ENCODE measurements at places on chromosomes 7 and 10.

DNA sequence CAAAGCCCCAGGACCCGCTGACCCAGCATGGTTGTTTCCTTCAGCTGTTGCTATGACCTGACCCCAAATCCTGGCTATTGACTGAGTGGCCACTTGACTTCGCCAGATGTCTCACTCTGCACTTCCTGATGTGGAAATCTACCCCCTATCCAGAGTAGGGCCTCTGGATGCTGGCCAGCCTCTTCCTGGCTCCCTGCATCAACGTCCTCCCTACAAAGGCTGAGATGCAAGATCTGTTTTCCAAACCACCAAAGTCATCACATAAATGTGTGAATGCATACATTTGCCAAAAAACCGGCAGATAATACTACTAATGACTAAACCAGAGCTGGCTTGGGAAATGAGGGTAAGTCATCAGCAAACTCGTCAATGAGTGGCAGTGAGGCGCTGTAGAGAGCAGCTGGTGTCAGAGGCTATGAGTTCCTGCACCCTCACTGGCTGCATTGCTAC lies 70.4 kb downstream of the PYROXD2 start:
- DNase-seq = no peak
- peaks cover 3% of the 10 kb centered on the region for H3K27me3 ChIP-seq
- H3K27ac ChIP-seq = no peak overlapping the region

DNA sequence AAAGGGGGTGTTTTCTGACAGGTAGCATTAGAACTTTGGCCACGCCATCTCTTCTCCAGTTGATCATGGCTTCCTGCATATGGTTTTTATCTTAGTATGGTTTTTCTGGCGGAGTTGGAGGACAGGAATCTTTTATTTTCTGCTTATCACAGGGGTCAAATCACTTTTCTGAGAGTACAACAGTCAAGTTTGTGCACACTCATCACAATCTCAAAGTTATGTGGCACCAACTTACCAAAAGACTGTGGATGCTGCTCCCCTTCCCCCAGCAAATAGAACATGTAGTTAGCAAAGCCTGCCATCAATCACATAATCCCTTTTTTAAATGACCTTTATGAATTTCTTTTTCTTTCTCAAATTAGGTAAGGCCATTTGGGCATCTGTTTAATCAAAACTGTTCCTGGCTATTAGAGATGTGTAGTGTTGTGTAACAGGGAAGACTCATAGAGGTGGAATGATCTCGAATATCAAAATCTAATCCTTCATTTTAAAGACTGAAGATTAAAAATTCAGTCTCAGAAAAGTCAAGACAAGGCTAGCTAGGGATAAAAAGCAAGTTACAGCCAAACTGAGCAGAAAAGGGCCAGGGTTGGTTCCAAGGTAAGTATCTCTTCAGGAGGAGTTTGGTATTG lies 3.8 kb upstream of the CH25H start:
- H3K36me3 ChIP-seq = no peaks in the 10 kb centered on the region
- no peak overlapping the region for H3K4me3 ChIP-seq
- H3K27me3 ChIP-seq = peaks cover 4% of the 10 kb centered on the region
- peaks cover 40% of the 10 kb centered on the region for H3K4me1 ChIP-seq

DNA sequence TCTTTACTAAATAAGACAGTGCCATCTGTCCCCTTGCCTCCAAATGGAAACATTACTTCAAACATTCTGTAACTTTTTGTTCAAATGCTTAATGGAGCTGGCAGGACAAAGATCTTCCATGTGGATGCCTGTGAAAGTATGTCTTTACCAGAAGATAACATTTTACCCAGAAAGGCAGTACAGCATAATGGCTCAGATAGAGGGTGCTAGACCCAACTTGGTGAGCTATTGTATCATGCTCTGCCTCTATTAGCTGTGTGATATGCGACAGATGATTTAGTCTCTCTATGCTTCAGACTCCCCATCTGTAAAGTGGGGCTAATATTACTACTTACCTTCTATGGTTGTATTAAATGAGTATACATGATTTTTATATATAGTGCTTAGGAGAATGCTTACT lies 8.8 kb upstream of the SMKR1 start:
- no peak overlapping the region for H3K4me3 ChIP-seq
- H3K4me1 ChIP-seq = peaks cover 7% of the 10 kb centered on the region
- peak overlapping the region; percentile 54 for H3K27ac ChIP-seq

GRCh38 chr10:60048091-60048501 lies 141.7 kb upstream of the CCDC6 start:
- no peak overlapping the region for H3K4me3 ChIP-seq
- H3K4me1 ChIP-seq = peaks cover 3% of the 10 kb centered on the region
- no peaks in the 10 kb centered on the region for H3K36me3 ChIP-seq
- H3K27me3 ChIP-seq = no peaks in the 10 kb centered on the region
- peak; percentile 14 for DNase-seq

- H3K4me1 ChIP-seq = no peaks in the 10 kb centered on the region
- H3K27ac ChIP-seq = no peak overlapping the region
- no peak overlapping the region for H3K4me3 ChIP-seq
- no peaks in the 10 kb centered on the region for H3K36me3 ChIP-seq
Measured at GRCh38 chr10:121282264-121282663, 316.0 kb downstream of the FGFR2 start.

- DNase-seq = no peak
- H3K27ac ChIP-seq = no peak overlapping the region
- H3K36me3 ChIP-seq = no peaks in the 10 kb centered on the region
- no peak overlapping the region for H3K4me3 ChIP-seq
Measured at GRCh38 chr10:110762109-110762848, 109.4 kb upstream of the PDCD4 start.

GRCh38 chr7:144407266-144407931 lies 3.9 kb upstream of the NOBOX start:
- no peak for DNase-seq
- no peak overlapping the region for H3K27ac ChIP-seq
- no peak overlapping the region for H3K4me3 ChIP-seq
- H3K4me1 ChIP-seq = no peaks in the 10 kb centered on the region
- peaks cover 6% of the 10 kb centered on the region for H3K27me3 ChIP-seq
- H3K36me3 ChIP-seq = no peaks in the 10 kb centered on the region

GRCh38 chr7:95531605-95532219 lies 46.0 kb downstream of the ASB4 start:
- no peak overlapping the region for H3K4me3 ChIP-seq
- no peaks in the 10 kb centered on the region for H3K27me3 ChIP-seq
- H3K36me3 ChIP-seq = no peaks in the 10 kb centered on the region

- H3K4me1 ChIP-seq = no peaks in the 10 kb centered on the region
- no peak overlapping the region for H3K4me3 ChIP-seq
Measured at GRCh38 chr10:62079885-62080559, 178.5 kb downstream of the ARID5B start.

- H3K4me1 ChIP-seq = peaks cover 27% of the 10 kb centered on the region
- no peak overlapping the region for H3K4me3 ChIP-seq
- peaks cover 3% of the 10 kb centered on the region for H3K27me3 ChIP-seq
- H3K36me3 ChIP-seq = peaks cover 23% of the 10 kb centered on the region
- no peak for DNase-seq
- no peak overlapping the region for H3K27ac ChIP-seq
Measured at GRCh38 chr7:137984181-137985041, 17.5 kb downstream of the CREB3L2 start.

GRCh38 chr7:78465894-78466293 lies 667.3 kb downstream of the PHTF2 start:
- no peak for DNase-seq
- H3K27ac ChIP-seq = no peak overlapping the region
- H3K4me1 ChIP-seq = no peaks in the 10 kb centered on the region
- H3K4me3 ChIP-seq = no peak overlapping the region

- no peak overlapping the region for H3K4me3 ChIP-seq
- DNase-seq = no peak
- no peaks in the 10 kb centered on the region for H3K4me1 ChIP-seq
- no peak overlapping the region for H3K27ac ChIP-seq
- H3K27me3 ChIP-seq = no peaks in the 10 kb centered on the region
- peaks cover 52% of the 10 kb centered on the region for H3K36me3 ChIP-seq
Measured at GRCh38 chr7:98930464-98930863, 52.1 kb downstream of the TRRAP start.

DNA sequence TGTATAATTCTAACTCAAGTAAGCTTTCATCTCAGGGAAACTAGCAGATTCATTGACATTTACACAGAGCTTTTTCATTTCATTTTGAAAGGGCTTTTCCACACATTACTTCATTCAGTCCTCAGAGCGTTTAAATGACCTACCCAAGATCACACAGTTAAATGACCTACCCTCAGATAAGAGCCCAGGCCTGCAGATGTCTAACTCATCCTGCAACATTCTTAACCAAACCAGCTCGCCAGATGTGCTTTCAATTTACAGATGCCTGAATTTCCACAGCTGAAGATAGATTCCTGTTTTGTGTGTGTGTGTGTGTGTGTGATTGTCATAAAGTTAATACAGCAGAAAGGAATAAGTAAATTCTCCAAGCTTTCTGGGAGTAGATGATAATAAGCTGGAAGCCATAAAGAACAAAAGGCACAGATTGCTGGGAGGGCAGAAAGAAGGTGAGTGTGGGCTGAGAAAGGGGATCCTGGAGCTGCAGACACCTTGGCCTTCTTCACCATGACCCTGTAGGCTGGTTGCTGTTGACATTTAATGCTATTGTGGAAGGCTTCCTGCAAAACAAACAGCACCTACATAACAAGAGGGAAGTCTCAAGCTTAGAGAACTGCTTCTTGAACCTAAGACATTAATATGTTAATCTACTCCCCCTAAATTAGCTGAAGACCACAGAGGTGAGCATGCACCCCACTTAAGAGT lies 489.7 kb upstream of the CELF2 start:
- H3K36me3 ChIP-seq = no peaks in the 10 kb centered on the region
- no peak for DNase-seq
- no peak overlapping the region for H3K27ac ChIP-seq
- no peaks in the 10 kb centered on the region for H3K27me3 ChIP-seq
- H3K4me3 ChIP-seq = no peak overlapping the region

DNA sequence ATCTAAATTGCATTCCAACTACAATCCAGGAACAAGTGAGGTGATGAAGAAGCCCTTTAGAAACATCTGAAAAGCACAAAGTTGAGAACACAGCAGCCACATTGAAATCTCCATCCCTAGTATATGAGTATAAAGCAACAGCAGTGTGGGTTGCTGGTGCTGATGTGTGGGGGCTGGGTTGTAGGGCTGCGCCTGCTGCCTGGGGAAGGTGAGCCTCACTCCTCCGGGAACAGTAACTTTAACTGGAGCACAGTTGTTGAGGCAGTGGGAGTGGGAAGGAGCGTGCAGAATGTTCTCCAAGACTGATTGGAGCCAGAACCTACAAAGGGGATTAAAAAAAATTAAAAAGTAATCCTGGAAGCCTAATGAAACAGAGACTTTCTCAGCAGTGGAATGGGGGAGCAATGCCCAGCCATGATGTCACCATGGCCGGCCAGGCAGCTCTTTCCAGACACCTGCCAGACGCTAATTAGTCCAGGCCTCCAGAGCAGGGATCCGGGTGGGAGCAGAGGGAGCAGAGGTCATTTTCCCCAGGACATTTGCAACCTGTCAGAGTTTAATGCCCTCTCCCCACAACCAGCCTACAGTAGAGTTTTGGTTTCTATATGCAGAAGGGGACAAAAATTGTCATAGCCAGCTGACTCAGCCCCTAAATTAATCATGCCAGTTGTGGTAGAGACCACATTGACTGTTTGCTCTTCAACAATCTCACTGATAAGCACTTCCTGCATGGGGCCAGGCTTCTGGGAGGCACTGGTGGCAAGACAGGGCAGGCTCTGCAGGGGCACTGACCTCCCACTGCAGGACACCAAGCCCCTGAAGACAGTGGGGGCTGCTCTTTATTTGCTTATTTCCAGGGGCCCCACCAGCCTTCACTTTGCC lies 133.0 kb upstream of the ZNF32 start:
- H3K27me3 ChIP-seq = peaks cover 3% of the 10 kb centered on the region
- H3K4me1 ChIP-seq = peaks cover 5% of the 10 kb centered on the region
- no peak overlapping the region for H3K27ac ChIP-seq
- no peak overlapping the region for H3K4me3 ChIP-seq

- H3K4me3 ChIP-seq = no peak overlapping the region
- H3K27ac ChIP-seq = no peak overlapping the region
- DNase-seq = no peak
- no peaks in the 10 kb centered on the region for H3K27me3 ChIP-seq
- no peaks in the 10 kb centered on the region for H3K36me3 ChIP-seq
Measured at GRCh38 chr7:74483402-74484336, 30.0 kb downstream of the GTF2IRD1 start.

- H3K27ac ChIP-seq = no peak overlapping the region
- no peak for DNase-seq
- no peaks in the 10 kb centered on the region for H3K36me3 ChIP-seq
- H3K4me3 ChIP-seq = no peak overlapping the region
Measured at GRCh38 chr10:44244745-44245600, 139.9 kb downstream of the CXCL12 start.

GRCh38 chr7:22168129-22168634 lies 188.8 kb downstream of the RAPGEF5 start:
- no peak for DNase-seq
- H3K4me1 ChIP-seq = peaks cover 3% of the 10 kb centered on the region
- no peaks in the 10 kb centered on the region for H3K27me3 ChIP-seq
- H3K4me3 ChIP-seq = no peak overlapping the region
- no peak overlapping the region for H3K27ac ChIP-seq

GRCh38 chr7:16187131-16187530 lies 234.2 kb downstream of the CRPPA start:
- no peak overlapping the region for H3K27ac ChIP-seq
- H3K36me3 ChIP-seq = no peaks in the 10 kb centered on the region
- H3K4me3 ChIP-seq = no peak overlapping the region

DNA sequence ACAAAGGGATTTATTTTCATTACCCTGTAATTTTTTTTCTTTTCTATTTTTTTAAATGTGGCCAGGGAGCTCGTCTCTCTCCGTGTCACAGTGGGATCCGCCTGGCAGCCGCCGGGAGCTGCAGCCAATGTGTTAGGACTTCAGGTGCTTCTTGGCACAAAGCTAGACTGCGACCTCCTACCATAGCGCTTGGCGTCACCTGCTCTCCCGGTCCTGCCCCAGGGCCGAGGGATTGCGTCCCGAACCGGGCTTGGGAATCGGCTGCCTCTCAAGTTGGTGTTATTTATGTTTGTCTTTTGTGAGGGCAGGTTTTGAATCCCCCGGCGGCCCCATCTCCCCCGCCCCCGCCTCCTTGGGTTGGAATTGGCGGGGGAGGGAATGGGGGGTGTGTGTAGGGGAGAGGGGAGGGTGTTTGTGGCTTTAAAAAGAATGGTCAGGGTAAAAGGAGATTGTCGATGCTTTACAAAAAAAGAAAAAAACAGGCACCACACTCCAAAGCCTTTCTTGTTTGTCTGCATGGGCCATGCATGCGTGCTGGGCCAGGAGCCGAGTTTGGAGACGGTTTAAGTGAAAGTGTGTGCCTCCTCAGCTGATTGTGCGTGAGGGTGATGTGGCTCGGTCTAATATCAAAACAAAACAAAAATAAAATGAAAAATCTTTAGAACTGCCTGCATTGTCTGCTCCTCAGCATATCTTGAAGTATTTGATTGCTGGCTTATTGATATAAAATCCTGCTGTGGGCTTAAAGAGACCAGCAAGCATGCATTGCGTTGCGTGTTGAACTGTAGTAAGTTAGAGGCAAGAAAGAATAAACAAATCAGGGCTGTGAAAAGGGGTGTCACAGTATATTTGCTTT lies 1.2 kb downstream of the PPP1R9A start:
- H3K36me3 ChIP-seq = no peaks in the 10 kb centered on the region
- H3K4me3 ChIP-seq = peak overlapping the region; percentile 93
- peak; percentile 42 for DNase-seq
- peaks cover 6% of the 10 kb centered on the region for H3K27me3 ChIP-seq
- H3K27ac ChIP-seq = peak overlapping the region; percentile 70

- H3K4me1 ChIP-seq = no peaks in the 10 kb centered on the region
- H3K27me3 ChIP-seq = no peaks in the 10 kb centered on the region
- H3K36me3 ChIP-seq = no peaks in the 10 kb centered on the region
- no peak overlapping the region for H3K4me3 ChIP-seq
- no peak overlapping the region for H3K27ac ChIP-seq
Measured at GRCh38 chr7:69363136-69363535, 235.1 kb upstream of the AUTS2 start.
